Activated T-cell treated with anti-CD3 and anti-CD28 coated beads, Interleukin-2, amount 50 U/mL, for 24 hours (primary cell): ENCODE measurements at places on chromosomes 7 and 10.
A peak's percentile ranks its signal among the peaks of the same experiment; 100 is the strongest.

- DNase-seq = no peak
Measured at GRCh38 chr10:77700086-77700485, 62.5 kb upstream of the KCNMA1 start.

GRCh38 chr10:33638374-33638773, 303.9 kb upstream of the NRP1 start:
- DNase-seq = no peak

GRCh38 chr10:12534824-12535223, 185.5 kb downstream of the CAMK1D start:
- DNase-seq = no peak

DNA sequence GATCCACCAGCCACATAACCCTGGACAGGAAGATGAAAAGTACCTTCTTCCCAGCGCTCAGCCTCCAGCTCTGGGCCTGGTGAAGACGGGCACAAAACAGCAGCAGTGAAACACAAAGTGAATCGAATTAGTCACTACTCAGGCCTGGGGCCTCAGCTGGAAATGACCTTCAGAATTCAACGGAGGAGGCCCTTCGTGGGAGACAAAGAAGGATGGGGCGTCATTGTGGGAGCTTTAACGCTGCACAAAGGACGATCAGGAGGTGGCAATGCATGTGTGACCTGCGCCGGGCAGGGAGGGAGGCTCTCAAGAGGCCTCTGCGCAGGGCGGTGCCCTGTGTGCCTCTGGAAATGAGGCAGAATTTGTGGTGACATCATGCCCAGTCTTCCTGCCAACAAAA, 161.9 kb downstream of the DNAJB6 start:
- DNase-seq = peak; percentile 24

- DNase-seq = no peak
Measured at GRCh38 chr7:152608208-152608607, 67.7 kb downstream of the XRCC2 start.

- no peak for DNase-seq
Measured at GRCh38 chr7:20444030-20444800, 113.5 kb downstream of the ITGB8 start.

- DNase-seq = no peak
Measured at GRCh38 chr10:12848439-12849173, 152.9 kb downstream of the CCDC3 start.

- DNase-seq = no peak
Measured at GRCh38 chr7:113371416-113372043, 253.2 kb upstream of the SMIM30 start.

- no peak for DNase-seq
Measured at GRCh38 chr7:16063716-16064675, 357.3 kb downstream of the CRPPA start.

GRCh38 chr10:182441-183201, 47.4 kb downstream of the ZMYND11 start:
- no peak for DNase-seq

GRCh38 chr7:148585399-148585798, 5.2 kb upstream of the C7orf33 start:
- DNase-seq = no peak

DNA sequence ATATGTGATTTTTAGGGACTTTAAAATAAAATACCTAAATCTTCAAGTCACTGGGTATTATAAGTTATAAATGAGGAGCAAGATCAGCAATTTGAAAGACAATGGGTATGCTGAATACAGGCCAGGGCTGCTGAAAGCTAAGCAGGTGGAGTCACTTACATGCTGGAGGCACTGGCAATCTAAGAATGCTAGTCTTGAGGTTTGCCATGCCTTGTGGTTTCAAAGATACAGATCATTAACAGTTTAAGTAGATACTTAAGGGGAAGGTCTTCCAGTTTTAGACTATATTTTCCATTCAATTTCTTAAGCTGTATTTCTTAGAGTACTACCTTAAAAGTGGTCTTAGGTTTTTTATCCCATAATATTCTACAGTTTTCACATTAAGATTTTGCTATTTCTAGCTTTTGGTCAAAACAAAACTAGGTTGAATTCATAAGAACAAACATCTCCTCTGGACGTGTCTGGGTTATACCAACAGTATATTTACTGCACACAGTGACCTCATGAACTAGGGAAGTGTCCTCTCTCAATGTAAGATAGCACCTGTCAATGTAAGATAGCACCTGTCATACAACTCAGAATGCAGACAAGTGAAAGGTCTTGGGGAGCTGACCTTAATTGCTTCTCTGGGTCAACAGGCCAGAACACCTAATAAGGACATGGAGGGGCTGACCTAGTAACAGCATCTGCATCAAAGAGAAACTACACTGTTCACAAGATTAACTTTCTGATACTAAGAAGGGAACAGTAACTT, 2.0 kb downstream of the SRI start:
- no peak for DNase-seq

DNA sequence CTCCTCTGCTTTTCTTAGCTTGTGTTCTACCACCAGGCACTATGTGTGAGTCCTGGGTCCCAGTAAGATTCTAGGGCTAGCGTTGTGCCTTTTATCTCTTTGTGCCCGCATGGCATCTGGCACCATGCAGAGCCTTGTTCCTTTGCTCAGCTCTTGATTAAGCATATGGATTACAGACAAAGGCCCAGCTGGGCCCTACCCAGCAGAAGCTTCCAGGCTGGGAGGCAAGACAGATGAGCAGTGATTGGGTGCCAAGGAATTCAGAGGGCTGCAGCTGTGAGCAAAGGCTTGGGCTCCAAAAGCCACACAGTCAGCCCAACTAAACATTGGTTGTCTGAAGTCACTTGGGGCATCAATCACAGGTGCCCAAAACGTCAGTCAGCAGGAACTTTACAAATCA, 2.0 kb downstream of the ACSM6 start:
- DNase-seq = no peak

GRCh38 chr7:132160611-132161532, 415.4 kb downstream of the PLXNA4 start:
- no peak for DNase-seq

DNA sequence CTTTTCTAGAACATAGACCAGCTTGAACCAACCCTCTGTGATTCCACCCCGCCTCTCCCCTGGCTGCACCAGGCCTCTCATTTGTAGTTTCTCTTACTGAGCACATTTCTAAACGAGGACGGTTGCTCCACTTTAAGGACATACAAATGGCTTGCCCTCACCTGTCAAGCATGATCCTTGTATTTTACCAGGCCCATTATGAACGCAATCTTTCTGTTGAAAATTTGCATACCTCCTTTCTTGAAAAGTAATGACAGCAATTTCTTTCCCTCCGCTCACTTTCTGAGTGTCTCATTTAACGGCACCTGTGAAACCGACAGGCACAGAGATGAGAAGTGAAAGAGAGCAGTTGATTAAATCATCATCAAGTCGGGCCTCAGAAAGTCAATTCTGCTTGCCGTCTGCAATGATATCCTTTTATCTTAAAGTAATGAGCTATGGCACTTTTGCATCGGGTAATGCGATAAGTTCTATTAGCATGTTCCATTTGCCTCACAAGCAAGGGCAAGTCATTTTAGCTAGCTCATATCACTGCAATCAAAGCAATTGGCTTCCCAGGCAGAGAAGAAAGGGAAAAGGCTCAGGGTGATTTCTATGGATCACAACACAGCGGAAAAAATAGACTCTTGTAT, 705.6 kb upstream of the GALNT17 start:
- no peak for DNase-seq

DNA sequence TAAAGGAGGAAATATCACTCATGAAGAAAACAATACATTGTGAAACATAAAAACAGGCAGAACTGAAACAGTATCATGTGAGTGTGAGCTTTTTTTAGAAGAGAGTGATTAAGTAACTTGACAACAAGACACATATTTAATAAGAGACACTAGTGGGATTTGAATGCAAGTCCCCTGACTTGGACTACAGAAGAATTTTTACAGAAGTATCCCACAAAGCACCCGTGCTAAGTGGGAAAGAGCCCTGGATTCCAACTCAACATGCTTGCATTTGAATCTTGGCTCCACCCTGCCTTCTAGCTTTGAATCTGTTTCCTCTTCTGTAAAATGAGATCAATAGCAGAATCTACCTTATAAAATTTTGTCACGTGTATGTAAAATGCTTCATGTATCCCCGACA, 166.2 kb downstream of the ZNF365 start:
- no peak for DNase-seq

DNA sequence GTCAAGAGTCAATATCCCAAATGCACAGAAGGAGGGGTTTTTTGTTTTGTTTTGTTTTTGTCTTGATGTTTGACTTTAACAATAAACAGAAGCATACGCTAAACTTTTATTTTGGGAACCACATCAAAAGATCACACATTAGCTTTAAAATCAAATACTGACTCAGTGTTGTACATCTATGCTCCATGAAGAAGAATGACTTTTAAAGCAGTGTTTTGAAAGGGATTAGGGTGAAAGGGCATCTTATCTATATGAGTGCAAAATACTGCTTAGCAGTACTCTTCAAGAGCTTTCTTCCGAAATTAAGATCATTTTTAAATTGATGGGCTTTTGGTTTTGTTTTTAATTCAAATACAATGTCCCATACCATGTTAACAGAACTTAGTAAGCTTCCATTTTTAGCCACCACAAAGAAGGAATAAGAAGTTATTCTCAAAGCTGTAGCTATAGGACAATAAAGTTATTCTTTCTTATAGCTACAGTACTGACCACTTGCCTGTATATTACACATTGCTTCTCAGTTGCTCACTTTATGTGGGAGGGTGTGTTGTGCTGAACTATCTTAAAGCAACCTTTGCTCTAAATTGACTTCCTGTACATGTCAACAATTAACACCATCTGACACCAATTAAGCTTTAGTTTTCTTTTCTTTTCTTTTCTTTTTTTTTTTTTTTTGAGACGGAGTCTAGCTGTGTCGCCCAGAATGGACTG, 144.3 kb upstream of the KAT6B start:
- DNase-seq = no peak

GRCh38 chr10:113625461-113626186, 38.2 kb downstream of the NRAP start:
- no peak for DNase-seq

- peak; percentile 22 for DNase-seq
Measured at GRCh38 chr10:46523962-46524471, 32.4 kb downstream of the GPRIN2 start.

GRCh38 chr10:78348411-78349164, 314.9 kb downstream of the RPS24 start:
- DNase-seq = no peak

DNA sequence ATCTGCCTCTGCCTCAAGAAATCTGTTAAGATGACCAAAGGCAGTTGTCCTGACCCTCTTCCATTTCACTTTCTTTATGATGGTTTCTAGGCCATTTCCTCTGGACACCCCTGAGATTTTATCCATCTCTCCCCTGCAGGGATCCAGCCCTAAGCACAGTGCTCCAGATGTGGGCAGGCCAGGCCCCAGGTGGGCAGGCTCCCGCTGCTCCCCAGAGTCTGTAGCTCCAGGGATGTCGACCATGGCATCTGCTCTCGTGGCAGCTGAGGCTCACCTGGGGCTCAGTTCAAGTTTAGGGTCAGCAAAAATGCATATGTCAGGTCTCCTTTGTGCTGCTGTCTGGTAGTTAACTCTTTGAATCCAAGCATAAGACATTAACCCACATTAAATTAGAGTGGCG, 11.8 kb downstream of the CEP41 start:
- no peak for DNase-seq

GRCh38 chr10:26213157-26213800, 3.3 kb upstream of the GAD2 start:
- DNase-seq = no peak

GRCh38 chr10:124229201-124229988, 136.0 kb upstream of the CHST15 start:
- no peak for DNase-seq

- no peak for DNase-seq
Measured at GRCh38 chr10:126840576-126841135, 64.6 kb upstream of the DOCK1 start.

- no peak for DNase-seq
Measured at GRCh38 chr10:80081801-80082750, 3.6 kb downstream of the TMEM254 start.

GRCh38 chr10:118720685-118721538, 33.9 kb downstream of the CACUL1 start:
- DNase-seq = no peak

GRCh38 chr7:155862123-155862892, 50.0 kb upstream of the SHH start:
- no peak for DNase-seq

- DNase-seq = no peak
Measured at GRCh38 chr7:122543166-122543565, 155.8 kb downstream of the RNF133 start.

GRCh38 chr7:30321882-30322192, 37.4 kb downstream of the ZNRF2 start:
- no peak for DNase-seq

DNA sequence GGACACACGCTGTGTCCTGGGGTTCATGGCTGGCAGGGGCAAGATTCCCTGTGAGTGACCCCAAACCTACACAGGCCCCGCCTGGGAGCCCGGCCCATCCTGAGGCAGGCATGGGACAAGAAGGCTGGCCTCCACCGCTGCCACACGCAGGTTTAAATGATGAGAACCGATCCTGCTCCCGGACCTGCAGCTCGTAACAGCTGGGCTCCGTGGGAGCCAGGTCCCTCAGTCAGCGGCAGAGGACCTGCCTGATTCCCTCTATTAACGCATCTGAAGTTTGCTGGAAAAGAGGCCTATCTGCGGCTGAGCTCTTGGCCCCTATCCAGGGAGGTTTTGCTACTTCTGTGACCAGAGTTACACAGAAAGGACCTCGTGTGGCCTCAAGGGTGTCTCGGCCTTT, 112.3 kb downstream of the VIPR2 start:
- no peak for DNase-seq

- DNase-seq = no peak
Measured at GRCh38 chr10:29554660-29555059, 80.1 kb downstream of the SVIL start.

DNA sequence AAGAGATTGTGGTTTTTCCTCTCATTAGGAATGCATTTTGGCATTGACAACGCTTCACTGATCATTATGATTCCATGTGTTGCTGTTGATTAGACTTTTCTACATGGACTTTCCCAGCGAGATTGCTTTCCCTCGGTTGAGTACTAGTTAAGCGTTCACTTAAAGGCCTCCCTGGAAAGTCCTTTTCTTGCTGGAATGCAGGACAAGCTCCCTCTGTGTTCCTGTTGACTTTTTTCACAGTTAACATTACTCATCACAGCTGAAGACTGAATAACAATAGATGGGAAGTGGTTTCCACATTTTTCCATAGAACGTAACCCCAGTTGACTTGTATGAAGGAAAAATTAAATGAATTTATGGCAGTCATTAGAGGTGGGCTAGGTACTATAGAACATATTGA, 2.6 kb upstream of the CAV1 start:
- no peak for DNase-seq

- no peak for DNase-seq
Measured at GRCh38 chr7:14959339-14959738, 56.8 kb upstream of the DGKB start.
